ENCODE measurements at places on chromosomes 3 and 15. TPM values are rescaled to one million over a fixed set of nuclear protein-coding genes. Genes with fewer than 3 reads are reported as not detected.

GRCh38 chr3:194935061-194935460, 249.4 kb downstream of the FAM43A start:
- no peak for DNase-seq

GRCh38 chr15:91142106-91142744, 42.2 kb downstream of the SV2B start:
- no peak for DNase-seq

DNA sequence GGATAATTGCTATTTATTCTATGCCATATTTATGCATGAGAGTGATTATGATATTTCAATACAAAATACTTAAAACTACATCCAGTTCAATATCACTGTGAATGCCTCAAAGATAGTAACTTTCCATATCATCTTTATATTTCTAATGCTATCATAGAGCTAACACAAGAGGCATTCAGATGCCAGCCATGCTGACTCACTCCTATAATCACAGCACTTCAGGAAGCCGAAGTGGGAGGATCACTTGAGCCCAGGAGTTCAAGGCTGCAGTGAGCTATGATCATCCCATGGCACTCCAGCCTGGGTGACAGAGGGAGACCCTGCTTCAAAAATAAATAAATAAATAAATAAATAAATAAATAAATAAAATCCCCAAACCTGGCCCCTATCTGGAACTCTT, 498.7 kb downstream of the EPHA3 start:
- DNase-seq, result no peak

- no peak for DNase-seq
These were observed 16.1 kb upstream of the TATDN2 start for GRCh38 chr3:10232137-10232536.

GRCh38 chr3:174958671-174959328, 99.7 kb downstream of the NAALADL2 start:
- DNase-seq, result no peak

DNA sequence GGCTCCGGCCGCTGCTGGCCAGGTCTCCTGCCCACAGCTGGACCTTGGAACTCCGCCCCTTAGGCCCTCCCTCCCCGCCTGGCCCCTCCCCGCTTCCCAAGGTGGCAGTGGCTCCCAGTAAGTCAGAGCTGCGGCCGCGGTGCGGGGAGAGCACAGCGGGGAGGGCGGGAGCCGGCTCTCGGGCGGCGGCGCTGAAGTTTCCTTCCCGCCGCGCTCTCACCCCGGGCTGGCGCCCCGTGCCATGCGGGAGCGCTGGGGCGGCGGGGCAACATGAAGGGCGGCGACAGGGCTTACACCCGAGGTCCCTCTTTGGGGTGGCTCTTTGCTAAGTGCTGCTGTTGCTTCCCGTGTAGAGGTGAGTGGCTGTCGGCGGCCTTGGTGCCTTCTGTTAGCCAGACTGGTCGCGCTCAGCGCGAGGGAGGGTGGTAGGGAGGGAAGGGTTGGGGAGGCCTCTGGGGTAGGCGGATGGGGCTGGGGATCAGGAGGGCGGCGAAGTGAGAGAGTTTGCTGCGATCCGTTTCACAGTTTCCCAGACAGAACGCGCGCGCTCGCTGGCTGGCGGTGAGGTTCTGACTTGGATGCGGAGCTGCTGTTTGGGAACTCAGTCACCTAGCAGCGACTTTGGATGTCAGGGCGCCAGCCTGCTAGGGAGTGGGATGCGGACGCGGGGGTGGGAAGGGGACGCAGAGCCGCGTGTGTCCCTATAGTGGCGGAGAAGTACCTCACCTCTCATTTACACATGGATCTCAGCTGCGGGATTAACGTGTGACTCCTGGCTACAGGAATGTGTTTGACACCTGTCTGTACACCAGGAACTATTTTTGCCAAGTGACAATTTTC, 145.5 kb upstream of the UMPS start:
- DNase-seq, result peak; percentile 39

DNA sequence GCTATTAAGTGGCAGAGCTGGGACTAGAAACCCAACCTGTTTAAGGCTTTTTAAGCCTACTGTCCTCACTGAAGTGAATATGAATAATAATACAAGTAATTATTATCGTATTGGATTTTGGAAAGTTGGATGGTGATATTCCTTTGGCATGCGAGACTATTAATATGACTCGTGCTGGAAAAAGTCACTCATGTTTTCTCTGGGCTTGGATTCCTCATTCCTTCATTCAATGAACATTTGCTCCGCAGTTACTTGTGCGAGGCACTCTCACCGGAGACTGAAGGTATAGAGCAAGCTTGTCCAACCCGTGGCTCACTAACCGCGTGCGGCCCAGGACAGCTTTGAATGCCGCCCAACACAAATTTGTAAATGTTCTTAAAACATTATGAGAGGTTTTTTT, 694 bp downstream of the PLAAT1 start:
- no peak for DNase-seq

DNA sequence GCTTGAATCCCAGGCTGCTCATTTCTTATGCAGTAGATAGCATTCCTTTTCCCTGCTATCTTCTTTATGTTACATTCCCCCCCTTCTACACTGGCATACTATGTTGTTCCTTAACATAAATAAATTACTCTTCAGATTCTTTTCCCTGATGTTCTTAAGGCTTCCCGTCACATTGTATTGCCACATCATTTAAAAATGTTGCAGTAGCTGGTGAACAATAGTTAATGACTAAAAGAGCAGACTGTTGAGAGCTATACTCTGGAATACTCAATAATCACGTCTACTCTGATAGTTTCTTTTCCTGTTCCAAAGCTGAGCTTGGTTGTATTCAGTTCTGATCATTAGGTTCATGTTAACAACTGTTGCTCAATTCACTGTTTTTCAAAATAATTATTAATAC, 219.9 kb downstream of the CHST2 start:
- no peak for DNase-seq

GRCh38 chr3:112364291-112364690, 31.3 kb downstream of the CD200 start:
- no peak for DNase-seq

ZNF662 gene
- 4.9 TPM for total RNA-seq

MAP6D1 gene
- 6.5 TPM for total RNA-seq

CFAP44 gene
- total RNA-seq, result 3.7 TPM
